CD4-positive, alpha-beta T cell treated with Interleukin-12 subunit alpha and Interleukin-12 subunit beta, for 1 hour (primary cell): ENCODE measurements at places on chromosomes 7 and 10.

- DNase-seq, result no peak
Observed at GRCh38 chr7:6590645-6591110, 857 bp downstream of the INTS15 start.

DNA sequence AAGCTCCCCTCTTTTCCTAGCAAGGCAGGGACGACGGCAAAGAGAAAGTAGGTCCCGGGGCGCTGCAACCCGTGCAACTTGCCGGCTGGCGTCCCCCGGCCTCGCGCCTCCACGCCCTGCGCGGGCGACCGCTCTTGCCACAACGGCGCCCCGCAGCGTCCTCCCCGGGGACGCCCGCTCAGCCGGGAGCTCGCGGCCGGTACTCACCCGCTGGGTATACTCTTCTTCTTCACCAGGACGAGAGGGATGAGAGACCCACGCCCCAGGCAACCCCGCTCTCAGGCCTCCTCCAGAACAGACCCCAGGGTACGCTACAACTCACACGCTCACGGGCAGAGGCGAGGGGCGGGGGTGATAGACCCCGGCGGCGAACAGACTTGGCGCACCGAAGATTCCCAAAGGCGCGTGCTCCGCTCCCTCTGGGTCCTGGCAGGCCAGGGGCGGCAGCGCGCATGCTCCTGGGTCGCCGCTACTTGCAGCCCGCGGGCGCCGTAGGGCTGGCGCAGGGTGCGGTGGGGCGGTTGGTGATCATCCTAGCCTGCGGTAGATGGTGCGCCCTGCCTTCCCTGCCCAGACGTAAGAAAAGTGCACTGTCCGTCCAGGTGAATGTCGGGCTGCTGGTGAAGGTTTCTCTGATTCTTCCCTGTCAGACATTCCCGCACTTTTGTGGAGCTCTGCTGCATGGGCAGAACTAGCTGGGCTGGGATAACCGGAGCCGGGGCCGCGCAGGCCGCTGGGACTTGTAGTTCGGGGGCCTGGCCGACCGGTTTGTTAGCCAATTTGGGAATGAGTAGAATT lies at the start of gene CC2D2B:
CC2D2B (plus strand) TSS at position 520 of the 798 bp plus-strand sequence. CDS start 3,349 bp downstream, outside the sequence.
- peak; percentile 63 for DNase-seq

DNA sequence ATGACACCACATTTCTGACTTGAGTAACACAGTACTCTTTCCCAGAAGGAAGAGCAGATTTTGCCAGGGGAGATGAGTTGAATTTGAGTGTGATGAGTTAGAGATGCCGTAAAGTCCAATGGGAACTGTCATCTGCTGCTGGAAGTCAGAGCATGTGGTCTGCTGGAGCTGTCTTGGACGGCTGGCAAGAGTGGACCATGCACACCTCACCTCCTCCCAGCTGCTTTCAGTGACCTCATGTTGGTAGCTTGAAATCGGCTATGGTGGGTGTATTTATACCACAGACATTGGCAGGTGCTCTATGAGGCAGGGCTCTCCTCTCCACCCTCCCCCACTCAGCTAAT lies 82.3 kb downstream of the COL13A1 start:
- DNase-seq, result no peak

- peak; percentile 56 for DNase-seq
Observed at GRCh38 chr7:77651575-77652162, 44.6 kb upstream of the RSBN1L start.

DNA sequence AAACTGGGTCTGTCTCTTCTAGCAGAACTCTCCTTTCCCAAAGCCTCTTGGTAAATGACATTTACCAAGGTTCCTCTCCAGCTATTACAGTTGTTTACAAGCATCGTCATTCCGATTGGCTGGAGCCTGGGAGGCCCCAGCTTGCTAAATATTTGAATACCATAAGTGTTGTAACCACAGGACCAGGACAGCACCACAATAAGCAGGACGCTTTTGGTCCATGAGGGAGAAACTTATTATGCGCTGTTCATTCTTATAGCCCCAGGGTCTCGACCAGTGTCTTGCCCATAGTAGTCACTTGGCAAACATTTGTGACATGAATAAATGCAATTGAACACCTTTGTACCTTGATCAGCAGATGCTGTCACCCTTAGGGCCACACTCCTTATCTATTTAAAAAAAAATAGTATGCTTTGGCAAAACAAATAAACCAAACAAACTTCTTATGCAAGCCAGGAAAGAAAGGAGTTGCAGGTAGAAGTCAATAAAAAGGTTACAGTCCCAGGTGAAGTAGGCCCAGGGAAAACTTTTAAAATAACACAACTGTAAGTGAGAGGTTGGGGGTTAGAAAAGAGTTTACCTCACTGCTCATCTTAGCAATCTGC lies 32.8 kb downstream of the NRAP start:
- no peak for DNase-seq

DNA sequence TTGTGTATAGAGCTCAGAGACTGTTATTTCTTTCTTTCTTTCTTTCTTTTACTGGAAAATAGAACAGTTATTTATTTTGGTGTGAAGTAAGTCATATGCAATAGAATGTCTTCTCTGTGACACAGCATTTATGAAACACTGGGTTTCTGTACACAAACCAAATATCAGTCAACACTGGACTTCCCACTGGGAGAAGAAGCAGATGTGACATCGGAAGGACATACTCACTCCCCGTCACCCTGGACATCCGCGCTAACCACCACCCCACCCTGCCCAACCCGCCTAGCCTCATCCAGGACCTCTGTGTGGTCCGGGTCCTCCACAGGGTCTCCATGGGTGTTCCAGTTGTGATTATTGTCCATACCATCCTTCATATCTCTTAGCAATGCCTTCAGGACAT lies 22.0 kb downstream of the SUN3 start:
- DNase-seq, result no peak

- DNase-seq, result no peak
Observed at GRCh38 chr7:94612253-94612652, 43.7 kb downstream of the SGCE start.

GRCh38 chr7:101235050-101235449 lies 2.6 kb downstream of the CLDN15 start:
- no peak for DNase-seq

GRCh38 chr7:114939484-114940097 lies 17.7 kb downstream of the MDFIC start:
- DNase-seq, result peak; percentile 37

GRCh38 chr10:51759896-51760534 lies 60.6 kb upstream of the CSTF2T start:
- no peak for DNase-seq

DNA sequence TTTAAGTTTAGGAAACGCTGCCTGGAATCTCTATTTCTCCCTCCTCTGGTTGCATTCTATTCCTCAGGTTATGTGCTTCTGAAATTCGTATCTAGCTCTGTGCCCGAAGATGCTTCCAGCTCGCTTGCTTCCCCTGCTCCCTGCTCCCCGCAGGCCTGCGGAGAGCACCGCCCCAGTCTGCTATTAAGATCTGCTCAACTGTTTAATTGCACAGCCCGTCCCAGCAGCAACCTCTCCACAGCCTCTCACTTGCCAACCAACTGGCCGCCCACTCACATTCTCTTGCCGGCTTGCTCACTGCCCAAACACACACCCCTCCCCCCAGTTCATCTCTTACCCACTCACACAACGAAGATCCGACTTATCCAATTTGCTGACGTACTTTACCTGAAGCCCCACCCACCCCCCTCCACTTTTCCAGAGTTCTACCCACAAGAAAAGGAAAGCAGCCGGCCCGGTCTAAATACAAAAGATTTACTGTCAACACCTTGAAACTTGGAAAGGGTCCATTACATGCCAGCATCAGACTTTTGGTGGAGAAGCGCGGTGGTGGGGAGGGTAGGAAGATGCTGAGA lies 167.3 kb upstream of the KLF14 start:
- no peak for DNase-seq

DNA sequence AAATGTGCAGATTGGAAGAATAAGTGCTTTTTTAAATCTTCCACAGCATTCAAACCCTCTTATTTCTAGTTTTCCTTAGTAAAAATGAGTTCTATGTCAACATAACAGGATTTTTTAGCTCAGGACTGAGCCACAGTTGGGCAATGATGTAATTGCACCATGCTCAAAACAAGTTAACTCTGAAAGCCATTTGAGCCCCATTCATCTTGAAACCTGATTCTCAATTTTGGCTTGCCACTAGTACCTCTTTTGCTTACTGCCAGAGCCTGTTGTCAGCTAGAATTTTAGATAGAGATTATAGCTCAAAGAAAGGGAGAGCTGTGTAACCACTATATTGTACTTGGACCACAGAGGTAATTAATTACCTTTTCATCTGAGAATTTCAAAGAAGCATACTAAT lies 1028.5 kb upstream of the PHF14 start:
- no peak for DNase-seq

DNA sequence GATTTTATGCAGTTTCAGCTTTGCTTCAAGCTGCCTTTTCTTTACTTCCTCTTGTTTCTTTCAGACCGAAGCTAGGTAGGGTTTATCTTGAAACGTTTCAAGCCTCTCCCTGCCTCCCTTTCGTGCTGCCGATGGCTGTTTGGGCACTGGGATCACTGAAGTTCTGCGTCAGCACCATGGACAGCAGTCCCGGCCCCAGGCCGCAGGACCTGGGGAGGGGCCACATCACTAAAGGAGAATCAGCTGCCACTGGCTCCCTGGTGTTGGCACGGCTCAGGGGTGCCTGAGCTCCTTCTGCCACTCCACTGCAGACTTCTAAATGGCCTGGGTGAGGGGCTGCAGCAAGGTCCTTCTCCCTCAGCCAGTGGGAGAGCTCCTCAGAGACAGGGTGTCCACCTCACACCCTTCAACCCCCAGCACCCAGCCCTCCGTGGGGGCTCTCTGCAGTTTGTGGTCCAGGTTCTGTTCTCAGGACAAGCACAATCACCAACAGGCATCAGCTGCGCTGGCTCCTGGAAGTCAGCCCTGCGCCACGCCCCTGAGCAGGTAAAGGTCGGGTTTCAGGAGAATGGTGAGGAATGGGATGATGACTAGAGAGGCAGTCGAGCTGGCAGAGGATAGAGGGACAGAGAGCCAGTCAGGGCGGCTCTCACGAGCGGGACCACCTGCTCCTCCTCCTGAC lies 387.2 kb downstream of the TCERG1L start:
- no peak for DNase-seq

DNA sequence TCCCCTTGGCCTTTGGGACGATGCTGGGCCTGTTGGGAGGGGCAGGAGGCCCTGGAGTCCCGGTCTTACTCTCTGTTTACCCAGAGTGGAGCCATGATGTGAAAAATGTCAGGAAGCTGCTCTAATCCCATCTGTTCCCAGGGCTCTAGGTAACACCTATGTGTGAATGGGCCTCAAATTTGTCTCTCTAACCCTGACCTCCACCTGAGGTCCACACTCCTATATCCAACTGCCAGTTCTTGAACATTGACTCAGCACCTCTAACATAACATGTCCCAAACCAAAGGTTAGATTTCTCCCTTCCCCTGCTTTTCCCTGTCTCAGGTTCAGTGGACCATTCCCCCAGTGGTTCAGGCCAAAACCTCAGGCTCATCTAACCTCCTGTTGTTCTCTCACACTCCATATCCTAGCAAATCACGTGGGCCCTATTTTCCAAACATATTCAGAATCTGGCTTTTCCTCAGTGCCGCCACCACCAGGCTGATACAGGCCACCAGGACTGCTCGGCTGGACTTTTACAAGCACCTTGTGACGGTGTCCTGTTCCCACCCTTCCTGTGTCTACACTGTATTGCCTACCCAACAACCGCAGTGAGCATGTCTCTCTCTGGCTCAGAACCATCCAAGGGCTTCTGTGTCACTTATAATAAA lies 130.6 kb downstream of the ATXN7L1 start:
- no peak for DNase-seq

DNA sequence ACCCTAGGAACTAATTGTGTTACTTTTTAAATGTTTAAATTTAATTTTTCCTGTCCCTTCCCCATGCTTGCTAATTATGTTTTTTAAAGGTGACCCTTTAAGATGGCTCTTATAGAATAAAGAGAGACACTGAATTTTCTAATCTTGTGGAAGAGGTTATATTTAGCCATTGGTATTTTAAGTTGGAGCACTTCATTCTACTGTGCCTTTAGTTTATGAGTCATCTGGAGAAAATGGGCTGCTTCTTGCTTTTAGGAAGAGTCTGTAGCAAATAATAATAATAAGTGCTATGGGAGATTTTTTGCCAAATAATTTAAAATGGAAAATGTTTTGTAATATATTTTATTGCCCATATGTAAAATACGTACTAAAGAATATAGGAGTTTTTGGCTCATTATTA lies 139.7 kb downstream of the ADK start:
- no peak for DNase-seq

GRCh38 chr10:98568551-98568950 lies 121.8 kb upstream of the HPS1 start:
- no peak for DNase-seq

DNA sequence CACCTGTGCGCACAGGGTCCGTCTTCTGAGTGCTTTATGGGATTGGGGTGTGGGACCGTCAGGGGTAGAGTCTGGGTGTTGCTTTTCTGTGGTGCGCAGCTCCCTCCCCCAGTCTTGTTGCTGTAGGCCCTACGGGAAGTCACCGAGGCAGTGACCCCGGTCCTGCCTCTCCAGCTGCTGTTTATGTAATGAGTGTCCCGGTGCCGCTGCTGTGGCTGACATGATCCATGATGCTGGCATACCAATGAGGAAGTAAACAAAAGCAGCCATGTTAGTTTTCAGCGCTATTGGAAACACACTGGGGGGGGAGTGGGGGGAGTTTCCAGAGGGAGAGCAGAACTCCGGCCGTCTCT lies 1.1 kb downstream of the TRIM8 start:
- peak; percentile 61 for DNase-seq

DNA sequence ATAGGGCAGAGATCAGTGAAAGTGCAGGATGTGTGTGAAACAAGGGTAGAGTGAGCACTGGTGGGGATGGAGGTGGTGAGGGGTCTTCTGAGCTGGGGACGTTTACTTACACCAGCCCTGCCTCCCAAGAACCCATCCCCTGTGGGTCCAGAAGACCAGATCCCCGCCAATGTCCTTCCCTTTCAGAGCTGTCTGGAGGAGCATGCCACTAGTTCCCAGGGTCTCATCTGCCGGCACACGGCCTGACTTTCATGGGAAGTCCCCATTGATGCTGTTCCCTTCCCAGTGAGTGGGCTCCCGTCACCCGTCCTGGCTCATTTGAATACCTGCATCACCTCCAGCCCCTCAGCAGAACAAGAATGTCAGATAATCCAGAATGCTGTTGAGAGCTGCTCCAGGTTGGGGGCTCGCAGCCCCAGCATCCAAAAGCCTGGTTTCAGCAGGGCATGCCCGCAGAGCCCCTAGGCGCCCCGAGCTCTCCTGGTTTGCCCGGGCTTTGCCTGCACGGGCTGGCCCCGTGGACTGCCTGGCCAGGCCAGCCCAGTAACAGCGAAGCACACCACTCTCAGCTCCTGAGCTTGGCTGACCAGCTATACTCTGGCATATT lies 246.7 kb downstream of the MGMT start:
- no peak for DNase-seq

DNA sequence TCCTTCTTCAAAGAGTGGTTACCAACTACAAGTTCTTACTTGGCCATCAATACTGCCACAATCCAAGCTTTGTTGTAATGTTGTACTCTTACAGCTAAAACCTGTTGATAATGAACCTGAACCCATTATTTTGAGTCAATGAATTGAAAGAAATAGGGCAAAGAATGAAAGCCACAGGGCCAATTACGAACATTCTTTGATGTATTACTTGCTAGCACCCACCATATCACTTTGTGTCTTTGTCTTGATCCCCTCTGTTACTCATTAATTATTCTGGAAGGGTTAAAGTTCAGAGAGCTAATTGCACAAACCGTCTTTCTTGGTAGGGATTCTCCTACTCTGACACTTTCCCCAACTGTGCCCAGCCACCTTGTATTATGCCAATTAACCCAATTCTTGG lies 53.2 kb upstream of the TFEC start:
- no peak for DNase-seq

GRCh38 chr7:135333200-135333599 lies 99.6 kb downstream of the STRA8 start:
- no peak for DNase-seq

- DNase-seq, result no peak
Observed at GRCh38 chr10:91287276-91287675, 66.8 kb downstream of the PCGF5 start.

GRCh38 chr7:51292596-51292995 lies 24.0 kb downstream of the COBL start:
- no peak for DNase-seq
